ENCODE measurements at places on chromosomes 2 and 18.

DNA sequence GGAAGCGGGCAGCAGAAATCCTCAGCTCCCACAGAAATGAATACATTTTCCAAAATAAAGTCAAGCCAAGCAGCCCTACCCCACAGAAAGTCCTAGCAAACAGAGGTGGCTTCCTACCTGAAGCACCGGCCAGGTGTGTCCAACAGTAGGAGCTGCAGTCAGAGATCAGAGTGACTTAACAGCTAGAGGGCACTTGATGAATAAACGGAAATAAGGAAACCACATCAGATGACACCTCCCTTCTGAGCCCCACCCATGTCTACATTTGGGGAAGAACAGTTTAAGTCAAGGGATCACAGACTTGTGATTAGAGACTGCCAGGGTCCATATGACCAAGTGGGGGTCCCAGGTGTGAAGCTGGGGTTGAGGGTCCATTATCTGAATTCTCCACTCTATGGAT lies at the start of gene CXCR1:
Gene CXCR1, minus strand, starts transcription at position 172 of the 400 bp plus-strand sequence. CDS start 1,751 bp downstream, outside the sequence.
- no peak for DNase-seq

DNA sequence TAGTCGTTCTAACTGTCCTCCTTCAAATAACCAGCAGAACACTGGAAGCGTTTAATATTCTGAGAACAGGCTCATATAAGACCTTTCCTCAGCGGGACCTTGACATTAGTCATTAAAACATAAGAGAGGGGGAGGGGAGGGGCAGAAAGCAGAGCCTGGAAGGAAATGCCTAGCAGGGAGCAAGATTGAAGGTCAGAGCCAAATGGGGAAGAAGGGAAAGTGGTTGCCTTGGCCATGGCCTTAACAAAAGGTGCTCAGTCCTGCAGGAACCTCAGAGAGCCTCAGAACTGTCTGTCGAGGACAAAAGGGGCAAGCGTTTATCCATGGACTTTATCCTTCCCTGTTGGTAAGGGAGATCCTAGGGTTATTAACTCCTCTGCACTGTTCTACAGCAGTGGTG lies 856 bp upstream of the PLA2R1 start:
- DNase-seq, result no peak

DNA sequence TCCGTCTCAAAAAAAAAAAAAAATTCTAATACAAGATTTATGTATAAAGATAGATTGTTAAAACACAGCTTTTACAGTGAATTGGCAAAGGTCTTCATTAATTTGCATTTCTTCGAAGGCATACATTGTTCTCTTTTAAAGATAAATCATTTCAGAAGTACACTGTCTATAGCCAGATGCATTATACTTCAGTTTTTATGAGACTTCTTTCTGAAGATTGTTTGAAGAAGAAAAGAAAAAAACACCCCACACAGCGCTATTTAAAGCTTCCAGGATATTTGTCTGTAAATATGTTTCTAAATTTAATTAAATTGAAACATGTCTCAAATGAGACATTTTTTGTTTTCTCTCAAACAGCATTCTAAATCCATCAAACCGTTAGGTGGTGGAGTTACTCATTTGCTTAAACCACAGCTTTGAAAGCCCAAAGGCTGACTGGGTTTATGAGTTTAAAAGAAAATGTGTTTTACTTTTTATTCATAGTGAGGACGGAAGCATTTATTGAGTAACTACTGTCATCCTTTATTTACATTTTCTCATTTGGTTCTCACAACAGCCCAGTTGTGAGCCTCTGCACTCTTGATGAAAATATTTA lies 42.4 kb upstream of the C1GALT1C1L start:
- no peak for DNase-seq

- DNase-seq, result no peak
Observed at GRCh38 chr2:219538504-219538951, 5.1 kb downstream of the CHPF start.

GRCh38 chr2:240570531-240571313 lies 2.4 kb downstream of the RNPEPL1 start:
- DNase-seq, result no peak

GRCh38 chr2:41482659-41483058 lies 565.2 kb upstream of the PKDCC start:
- no peak for DNase-seq

DNA sequence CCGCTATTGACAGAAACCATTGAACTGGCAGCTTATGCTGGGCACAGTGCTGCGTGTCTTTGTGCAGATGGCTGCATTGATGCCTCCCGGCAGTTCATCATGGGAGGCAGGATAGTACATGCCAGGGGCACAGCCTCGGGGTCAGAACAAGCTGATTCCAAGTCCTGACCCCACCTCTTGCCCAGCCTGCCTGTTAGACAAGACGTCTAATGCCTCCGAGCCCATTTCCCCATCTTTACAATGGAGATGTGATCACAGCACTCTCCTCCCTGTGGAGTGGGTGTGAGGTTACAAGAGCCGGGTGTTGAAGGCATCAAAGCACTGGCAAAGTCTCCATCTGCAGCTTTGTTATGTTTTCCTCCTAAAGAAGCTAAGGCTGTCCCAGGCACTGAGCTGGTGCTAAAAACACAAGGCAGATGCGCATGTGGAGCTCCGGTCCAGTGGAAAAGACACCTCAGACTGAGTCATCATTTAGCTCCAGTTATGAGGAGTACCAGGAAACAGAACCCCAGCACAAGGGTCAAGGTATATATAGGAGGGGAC lies 125.7 kb upstream of the EPAS1 start:
- DNase-seq, result no peak

- DNase-seq, result no peak
Observed at GRCh38 chr2:123073371-123073770, 951.7 kb upstream of the CNTNAP5 start.

GRCh38 chr18:54961016-54961423 lies 1.8 kb upstream of the CCDC68 start:
- DNase-seq, result no peak

GRCh38 chr18:27582760-27583412 lies 397.8 kb upstream of the CHST9 start:
- no peak for DNase-seq

- DNase-seq, result no peak
Observed at GRCh38 chr2:110873056-110873502, 140.7 kb downstream of the ACOXL start.

DNA sequence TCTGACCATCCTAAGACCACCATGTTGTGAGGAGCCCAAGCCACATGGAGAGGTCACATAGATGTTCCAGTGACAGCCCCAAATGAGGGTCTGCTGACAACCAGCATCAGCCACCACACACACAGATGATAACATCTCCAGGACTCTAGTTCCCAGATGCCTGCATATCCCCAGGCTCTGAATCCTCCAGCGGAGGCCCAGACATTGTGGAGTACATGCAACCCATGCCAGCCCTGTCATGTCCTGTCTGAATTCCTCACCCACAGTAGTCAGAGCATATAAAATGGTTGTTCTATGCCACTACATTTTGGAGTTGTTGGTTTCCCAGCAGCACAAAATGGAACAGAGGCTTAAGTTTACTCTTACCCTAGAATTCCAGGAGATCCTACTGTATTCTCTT lies 122.0 kb upstream of the SLC35G4 start:
- DNase-seq, result no peak

DNA sequence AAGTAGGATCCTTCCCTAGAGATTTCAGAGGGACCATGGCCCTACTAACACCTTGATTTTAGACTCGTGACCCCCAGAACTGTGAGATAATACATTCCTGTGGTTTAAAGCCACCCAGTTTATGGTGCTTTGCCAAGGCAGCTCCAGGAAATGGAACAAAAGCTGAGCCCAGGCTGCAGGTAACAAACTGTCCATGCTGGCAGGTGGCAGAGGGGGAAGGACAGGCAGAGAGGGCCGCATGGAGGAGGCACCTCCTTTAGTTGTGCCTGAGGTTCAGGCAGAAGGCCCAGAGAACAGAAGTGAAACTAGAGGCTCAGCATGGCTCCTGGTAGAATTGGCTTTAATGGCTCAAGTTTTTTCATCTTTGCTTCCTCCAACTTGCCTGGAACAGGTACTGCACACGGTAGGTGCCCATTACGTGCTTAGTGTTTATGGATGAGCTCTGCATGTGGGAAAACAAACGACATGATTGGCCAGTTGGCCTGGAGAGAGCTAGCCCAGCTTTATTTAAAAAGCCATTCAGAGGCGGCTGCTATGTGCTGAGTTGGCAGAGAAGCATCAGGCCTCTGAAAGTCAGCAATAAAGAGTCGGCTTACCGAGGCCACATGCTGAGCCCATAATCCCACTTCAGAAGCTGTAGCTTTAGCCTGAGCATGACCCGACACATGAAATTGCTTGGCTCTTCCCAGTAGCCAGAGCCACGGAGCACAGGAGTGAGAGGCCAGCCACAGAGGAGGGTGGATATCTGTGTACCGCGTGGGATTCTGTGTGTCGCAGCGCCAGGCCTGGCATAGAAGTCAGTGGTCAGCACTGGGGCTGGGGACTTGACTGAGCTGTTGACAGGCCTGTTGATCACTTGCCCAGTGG lies 36.5 kb downstream of the HS1BP3 start:
- no peak for DNase-seq

DNA sequence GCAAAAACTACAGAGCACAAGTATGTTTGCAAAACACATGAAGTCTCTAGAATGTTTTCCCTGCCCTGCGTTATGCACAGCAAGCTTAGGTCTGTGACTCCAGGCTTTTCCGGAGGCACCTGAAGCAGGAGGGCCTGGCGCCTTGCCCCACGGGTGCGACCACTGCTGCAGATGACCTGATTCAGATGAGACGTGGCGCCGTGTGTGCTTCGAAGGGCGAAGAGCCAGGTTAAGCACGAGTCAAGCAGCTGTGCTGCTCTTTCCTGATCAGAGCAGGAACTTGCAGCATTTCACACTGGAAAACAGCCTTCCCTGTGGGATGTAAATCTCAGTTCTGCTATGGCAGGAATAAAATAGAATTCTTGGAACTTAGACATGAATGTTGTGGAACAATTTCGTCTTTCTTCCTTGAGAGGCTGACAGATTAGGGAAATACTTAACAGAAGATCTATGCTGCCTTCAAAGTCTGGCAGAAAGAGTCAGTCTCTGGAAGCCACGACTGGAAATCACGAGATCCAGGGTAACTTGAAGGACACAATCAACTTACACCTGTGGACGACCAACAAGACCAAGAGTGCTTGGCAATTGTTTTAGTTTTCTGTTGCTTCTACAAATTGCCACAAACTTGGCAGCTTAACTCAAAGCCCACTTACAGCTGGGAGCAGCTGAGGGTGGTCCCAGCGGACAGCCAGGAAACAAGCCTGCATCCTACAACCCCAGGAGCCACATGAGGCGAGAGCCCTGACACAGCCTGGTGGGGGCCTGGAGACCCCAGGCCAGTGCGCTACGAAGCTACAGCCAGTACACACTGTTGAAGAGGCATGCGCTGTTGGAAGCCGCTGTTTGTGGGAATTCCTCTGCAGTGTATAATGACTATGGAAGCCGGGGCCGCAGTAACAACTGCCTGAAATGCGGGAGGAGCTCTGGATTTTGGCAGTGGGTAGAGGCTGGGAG lies 42.9 kb downstream of the EIPR1 start:
- no peak for DNase-seq

DNA sequence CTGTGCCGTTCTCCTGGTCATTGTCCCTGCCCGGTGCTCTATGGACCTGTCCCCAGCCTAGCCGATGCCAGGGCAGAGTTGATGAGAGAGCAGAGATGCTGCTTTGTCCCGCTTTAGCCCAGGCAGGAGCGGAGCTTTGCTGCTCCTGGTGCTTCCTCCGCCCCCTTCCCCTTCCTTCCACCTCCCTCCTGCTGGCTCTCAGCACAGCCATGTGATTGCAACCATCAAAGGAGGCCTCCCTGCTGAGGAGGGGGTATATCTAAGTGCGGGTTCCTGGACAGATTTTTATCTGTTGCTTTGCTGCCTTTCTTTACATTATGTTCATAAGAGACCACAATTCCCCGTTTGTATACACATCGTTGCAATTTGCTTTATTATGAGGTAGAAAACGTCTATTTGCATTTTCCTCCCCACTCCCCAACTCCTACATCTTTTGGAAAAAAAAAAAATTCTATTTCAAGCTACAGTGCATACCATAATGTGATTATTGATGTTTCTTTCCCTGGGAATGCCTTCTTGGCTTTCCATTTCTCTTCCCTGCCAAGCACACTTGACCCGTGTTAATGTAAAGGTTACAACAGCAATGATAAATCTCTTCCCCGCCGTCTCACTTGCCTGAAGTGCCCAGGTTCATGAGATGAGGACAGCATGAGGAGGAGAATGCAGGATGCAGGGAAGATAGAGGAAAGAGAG lies 25.4 kb downstream of the ALPK2 start:
- DNase-seq, result no peak

- no peak for DNase-seq
Observed at GRCh38 chr2:233047206-233047605, 12.9 kb upstream of the INPP5D start.

DNA sequence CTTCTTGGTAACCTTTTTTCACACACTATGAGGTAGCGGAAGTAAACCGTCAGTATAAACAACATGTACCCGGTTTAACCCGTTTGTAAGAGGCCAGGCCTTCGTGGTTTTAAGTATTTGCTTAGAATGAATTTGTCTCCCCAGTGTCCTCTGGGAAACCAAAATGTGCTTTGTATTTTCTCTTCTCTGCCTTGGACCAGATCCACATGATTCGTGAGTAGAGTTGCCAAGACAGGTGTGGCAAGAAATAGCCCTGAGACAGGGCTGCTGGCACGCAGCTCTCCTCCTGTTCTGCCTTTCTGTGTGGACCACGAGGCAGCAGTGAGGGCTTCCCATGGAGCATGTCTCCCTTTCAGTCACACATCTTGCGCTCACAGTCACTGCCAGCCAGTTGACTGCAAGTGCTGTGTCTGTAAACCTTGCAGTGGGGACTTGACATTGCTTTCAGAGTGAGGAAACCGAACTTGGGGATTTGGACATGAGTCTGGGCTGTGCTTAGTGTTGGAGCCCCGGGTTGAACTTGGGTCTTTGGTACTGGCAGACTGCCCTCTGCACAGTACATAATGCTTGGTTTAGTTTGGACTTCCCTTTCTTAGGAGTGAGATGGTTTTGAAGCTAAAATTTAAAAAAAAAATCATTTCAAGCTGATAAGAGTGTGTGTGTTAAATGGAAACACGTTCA lies 19.1 kb downstream of the BCL2L11 start:
- no peak for DNase-seq

DNA sequence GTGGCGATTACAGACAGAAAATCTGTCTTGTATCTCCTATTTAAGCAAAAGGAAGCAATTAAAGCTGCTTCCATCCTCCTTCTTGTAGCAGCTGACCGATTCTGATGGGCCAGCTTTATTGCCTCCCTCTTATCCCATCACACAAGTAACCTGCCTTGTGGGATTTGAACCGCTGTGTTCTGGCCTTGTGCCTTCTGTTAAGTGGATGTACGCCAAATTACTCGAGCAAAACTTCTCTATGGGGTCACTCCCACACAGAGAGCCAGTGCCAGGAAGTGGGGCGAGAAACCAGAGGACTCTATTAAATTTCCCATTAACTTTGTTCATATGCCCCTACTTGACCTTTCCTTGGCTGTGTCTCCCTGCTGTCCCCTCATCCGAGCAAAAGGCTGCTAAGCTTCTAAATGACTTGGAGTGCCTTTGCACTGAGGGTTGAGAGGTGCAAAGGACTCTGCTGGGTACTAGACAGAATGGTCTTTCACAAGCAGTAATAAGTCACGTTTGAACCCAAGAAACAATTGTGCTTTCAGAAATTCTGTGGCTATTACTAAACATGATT lies 672.5 kb downstream of the MBD2 start:
- DNase-seq, result no peak

All from NCI-H1436 treated with DMSO at 0.1 percent for 48 hours (cell line).